ENCODE measurements at places on chromosomes 2 and 18.
A peak's percentile ranks its signal among the peaks of the same experiment; 100 is the strongest.

DNA sequence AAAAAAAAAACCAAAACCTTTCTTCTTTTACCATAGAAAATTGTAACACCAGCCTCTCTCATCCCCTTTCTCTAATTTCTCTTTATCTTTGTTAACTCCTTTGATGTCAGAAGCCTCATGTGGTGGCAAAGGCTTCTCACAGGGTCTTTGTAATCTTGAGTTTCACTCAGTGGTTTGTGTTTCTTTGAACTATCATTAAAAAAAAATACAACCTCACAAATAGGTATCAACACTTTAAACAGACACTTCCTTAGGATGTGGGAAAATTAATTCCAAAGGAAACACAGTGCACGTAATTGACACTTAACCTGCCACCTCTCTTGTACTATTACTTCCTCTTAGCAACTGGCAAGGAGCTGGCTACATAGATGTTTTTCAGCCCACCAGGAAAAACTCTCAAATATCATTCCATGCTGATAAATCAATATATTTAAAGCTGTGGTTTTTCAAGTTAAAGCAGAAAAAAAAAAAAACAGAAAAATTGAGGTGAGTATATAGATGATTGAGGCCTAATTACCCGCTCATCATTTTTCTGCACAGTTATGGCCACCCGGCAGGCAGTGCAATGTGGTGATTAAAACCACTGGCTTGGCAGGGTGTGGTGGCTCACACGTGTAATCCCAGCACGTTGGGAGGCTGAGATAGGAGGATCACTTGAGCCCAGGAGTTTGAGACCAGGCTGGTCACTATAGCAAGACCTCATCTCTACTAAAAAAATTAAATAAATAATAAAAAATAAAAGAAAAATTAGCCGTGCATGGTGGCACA, 193.5 kb downstream of the MYO3B start:
- DNase-seq: no peak

- no peak for DNase-seq
These were observed 149.9 kb upstream of the TTC39C start for GRCh38 chr18:23864624-23865023.

- no peak for DNase-seq
These were observed 113.8 kb upstream of the NRXN1 start for GRCh38 chr2:51145761-51146160.

- DNase-seq: no peak
These were observed 17.7 kb downstream of the RPIA start for GRCh38 chr2:88709181-88709631.

DNA sequence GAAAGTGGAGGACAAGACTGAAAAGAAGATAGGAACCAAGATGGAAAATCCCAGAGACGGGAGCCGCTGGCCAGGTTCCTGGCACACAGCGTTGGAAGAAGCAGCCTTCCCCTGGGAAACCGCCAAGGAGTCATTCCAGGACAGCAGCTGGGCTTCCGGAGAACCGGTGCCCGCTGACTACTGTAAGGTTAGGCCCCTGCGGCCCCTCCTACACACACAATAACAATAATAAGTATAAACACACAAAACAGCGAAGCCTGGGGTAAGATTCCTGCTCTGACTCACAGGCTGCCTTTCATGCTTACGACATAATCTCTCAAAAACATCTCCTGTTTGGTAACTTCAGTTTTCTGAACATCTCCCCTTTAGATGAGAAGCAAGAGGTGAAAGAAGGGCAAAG, 28.1 kb upstream of the MYCN start:
- no peak for DNase-seq

- DNase-seq: no peak
These were observed 481.1 kb downstream of the CBLN2 start for GRCh38 chr18:72063001-72063400.

DNA sequence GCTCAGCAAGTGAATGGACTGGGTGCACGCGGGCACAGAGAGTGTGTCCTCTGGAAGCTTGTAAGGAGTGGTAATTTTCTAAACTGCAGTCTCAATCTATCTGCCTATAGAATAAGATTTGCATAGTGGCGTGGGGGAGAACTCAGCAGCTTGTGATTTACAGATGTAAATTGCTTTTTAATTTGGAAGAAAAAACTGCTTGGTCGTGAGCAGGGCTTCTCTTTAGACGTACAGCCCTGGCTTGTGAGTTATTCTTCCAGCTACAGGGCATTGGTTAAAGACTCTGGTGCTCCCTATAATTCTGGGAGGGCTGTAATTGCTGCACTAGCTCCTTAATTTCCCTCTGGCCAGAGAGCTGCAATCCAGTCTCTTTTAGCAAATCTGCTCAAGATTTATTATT, 84.9 kb downstream of the MARCO start:
- DNase-seq: no peak

GRCh38 chr2:118249531-118249930, 161.3 kb downstream of the INSIG2 start:
- DNase-seq: no peak

GRCh38 chr2:157932480-157933159, 56.5 kb upstream of the ACVR1 start:
- no peak for DNase-seq

GRCh38 chr2:19854596-19855541, 46.9 kb downstream of the TTC32 start:
- no peak for DNase-seq

GRCh38 chr2:188404341-188405004, 112.8 kb downstream of the GULP1 start:
- no peak for DNase-seq

GRCh38 chr2:9971105-9971818, 19.8 kb downstream of the GRHL1 start:
- no peak for DNase-seq

DNA sequence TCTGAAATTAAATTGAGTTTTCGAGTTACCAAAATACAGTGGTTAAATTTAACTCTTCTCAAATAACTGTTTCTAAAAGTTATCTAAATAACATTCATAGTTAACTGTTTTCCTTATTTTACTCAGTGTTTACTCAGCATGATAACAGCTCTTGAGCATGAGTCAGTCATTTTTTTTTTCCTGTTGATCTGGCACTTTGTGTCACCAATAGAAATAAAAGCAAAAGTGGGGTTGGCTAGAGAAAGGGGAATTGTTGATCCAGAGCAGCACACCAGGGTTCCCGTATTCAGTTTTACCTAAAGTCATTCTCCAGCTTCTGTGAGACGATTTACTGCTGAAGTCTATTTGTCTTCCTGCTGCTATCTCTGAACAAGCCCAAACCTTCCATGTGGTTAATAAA, 851.6 kb downstream of the DCC start:
- no peak for DNase-seq

DNA sequence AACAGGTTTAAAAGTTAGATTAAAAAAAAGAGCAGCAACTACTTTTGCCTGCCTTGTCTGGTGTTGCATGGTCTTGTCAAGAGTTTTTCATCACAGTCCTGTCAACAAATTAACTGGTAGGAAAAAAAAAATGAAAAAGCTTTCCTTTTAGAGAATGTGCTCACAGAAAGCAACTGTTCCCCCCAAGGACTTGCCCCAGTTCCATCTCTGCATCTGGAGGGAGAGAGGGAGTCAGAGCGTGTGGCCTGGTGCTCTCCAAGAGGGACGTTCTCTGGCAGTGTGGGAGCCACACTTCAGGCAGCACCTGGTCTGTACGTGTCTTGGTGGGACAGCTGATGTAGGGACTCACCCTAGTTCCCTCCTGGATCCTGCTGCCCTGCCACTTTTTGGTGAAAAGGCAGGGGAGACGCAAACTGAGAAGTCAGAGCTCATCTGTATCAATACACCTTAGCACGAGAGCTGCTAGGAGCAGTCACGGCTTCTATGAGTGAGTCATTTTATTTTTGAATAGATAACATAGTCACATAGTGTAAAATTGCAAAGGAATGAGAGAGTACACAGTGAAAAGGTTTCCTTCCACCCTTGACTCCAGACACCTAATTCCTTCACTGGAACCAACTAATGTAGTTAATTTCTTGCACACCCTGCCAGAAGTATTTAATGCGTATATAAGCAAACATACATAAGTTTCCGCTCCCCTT, 172.5 kb upstream of the MGAT5 start:
- no peak for DNase-seq

- no peak for DNase-seq
These were observed 300.9 kb downstream of the TXNL1 start for GRCh38 chr18:56337507-56337906.

GRCh38 chr2:56811401-56811800, 627.6 kb downstream of the CCDC85A start:
- no peak for DNase-seq

- DNase-seq: no peak
These were observed 20.5 kb downstream of the ANKRD62 start for GRCh38 chr18:12113999-12114646.

DNA sequence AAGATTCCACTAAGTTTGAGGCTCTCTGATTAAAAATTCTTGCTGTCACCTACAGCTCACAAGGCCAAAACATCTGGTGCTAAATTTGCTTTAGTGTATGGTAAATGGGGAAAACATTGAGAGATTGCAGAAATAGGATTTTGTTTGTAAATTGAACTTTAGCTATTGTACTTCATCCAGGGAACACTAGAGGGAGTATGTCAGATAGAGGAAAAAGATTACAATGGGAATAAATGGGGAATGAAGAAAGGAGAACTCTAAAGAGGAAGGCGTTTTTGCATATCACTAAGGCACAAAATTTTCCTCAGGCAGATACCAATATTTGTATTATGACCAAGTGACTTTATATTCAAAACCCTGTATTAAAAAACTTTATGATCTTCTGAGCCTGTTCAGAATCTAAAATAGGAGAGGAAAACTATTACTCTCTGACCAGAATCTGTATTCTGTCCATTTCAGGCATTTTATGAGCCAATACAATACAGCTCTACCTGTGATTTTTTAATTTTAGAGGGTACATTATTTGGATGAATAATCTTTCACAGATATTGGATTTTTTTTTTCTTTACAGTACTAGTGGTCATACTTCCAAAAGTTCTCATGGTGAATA, 52.3 kb upstream of the ITGB6 start:
- DNase-seq: no peak

- no peak for DNase-seq
These were observed 37.2 kb downstream of the CREG2 start for GRCh38 chr2:101349893-101350662.

DNA sequence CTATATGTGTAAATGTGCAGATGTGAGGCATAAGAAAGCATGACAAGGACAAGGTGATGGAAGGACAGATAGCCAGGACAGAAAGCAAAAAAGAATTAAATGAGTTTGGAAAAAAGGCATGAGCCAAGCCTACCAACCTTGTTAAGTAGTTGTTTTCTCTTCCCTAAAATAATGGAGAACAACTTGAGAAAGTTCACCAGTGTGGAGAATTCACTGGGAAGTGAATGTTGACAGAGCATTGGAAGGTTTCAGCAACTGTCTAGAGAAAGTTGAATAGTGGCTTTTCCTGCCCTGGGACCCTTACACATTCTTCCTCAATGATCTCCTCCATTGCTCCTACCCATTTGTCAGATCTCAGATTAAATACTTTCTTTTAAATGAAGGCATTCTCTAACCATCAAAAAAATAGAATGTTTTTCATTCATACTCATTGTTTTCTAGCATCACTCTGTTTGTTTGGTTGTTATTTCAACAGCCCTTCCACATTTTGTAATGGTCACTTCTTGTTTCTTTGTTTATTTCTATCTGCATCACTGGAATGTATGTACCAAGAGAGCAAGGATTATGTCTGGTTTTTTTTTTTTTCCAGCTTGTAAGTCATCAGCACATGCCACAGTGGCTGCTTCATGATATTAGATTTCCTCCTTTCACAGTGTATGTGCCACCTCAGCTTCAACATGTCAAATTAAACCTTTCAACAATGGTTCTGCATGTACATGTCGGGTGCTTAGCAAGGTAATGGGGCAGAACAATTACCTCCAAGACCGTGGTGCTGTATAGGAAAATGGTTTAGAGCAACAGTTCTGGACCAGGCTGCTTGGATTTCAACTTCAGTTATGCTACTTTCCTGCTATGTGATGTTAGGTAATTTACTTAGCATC, 586.0 kb upstream of the VRK2 start:
- no peak for DNase-seq

DNA sequence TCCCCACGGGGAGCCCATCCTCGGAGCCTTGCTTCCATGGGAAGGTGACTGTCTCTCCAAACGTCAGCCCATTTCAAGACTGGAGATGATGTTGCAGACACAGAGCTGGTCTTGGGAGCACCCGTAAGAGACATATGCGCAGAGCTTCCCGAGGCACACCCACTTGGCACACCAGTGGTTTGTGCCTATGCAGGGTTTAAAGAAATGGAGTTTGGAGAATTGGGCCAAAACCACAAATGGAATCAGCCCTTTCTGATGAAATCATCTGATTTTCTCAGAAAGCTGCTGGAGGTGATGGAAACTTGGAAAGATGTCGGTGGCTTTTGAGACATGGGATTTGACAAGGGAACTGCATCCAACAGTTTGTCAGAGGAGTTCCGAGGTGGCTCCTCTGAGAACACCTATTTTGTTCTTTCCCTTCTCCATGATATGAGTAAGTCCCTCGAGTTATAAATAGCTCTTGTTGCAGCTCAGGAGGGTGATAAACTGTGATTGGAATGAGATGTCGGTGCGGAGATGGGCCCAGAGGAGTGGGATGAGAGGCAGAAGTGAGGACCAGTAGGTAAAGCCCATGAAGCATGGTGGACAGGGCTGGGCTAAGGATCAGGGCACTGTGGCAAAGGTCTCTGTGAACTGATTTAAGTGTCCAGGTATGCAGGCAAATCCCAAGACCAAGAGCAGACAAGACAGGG, 225.7 kb downstream of the ACKR3 start:
- no peak for DNase-seq

DNA sequence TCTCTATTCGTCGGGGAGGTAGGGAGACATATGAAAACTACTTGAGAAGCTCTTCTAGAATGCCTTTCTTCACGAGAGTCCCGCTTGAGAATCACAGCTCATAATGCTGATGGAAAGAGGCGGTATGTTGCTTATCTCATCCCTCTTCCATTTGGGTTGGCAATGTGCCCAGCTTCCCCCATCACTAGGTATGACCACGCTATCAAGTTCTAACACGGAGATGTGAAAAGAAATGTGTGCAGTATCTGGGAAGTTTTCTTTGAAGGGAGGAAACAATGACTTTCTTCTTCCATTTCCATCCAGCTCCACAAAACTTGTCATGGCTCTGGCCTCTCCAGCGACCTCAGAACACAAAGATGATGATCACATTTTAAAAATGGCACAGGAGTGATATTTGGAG, 742.4 kb downstream of the DCDC2C start:
- DNase-seq: no peak

GRCh38 chr18:74493689-74494088, 2.5 kb upstream of the CNDP2 start:
- DNase-seq: peak; percentile 37

- DNase-seq: no peak
These were observed 44.6 kb downstream of the FOSL2 start for GRCh38 chr2:28437149-28437835.

GRCh38 chr18:49968644-49969309, 155.4 kb upstream of the ACAA2 start:
- no peak for DNase-seq

- DNase-seq: no peak
These were observed 1132.2 kb downstream of the LRP1B start for GRCh38 chr2:140998577-140998976.

All from stimulated activated CD4-positive, alpha-beta T cell treated with anti-CD3 and anti-CD28 coated beads, Interleukin-4, amount 100 ng/mL, for 1 hour (primary cell).